ENCODE measurements at places on chromosomes 4 and X.

GRCh38 chr4:61385256-61385655 is 185.1 kb downstream of the ADGRL3 start:
- no peak for DNase-seq

DNA sequence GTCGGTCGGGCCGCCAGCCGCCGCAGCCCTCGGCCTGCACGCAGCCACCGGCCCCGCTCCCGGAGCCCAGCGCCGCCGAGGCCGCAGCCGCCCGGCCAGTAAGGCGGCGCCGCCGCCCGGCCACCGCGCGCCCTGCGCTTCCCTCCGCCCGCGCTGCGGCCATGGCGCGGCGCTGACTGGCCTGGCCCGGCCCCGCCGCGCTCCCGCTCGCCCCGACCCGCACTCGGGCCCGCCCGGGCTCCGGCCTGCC is 213 bp downstream of the NFKB1 start:
- no peak for DNase-seq

- DNase-seq = no peak
Observed at GRCh38 chr4:24686866-24687692, 102.7 kb upstream of the DHX15 start.

GRCh38 chr4:472881-473569 is 25.9 kb downstream of the ZNF721 start:
- DNase-seq = peak; percentile 30

GRCh38 chr4:155544547-155544946 is 122.1 kb upstream of the GUCY1A1 start:
- DNase-seq = no peak

DNA sequence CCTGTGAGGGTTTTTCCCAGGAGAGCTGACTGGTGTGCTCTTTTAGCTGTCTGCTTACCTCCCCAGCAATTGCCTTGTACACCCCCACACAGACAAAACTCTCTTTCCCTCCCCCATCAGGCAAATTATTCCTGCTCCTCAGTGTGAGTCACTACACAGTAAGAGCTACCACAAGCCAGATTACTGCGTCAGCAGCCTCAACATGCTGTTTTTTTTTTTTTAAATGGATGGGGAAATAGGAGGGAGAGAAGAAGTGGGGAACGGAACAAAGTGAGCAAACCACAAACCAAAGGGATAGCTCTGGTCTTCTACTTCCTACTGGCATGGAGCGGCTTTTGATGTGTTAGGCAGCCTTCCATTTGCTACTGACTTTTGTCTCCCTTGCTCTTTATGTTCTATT is 107.5 kb upstream of the ACSL4 start:
- DNase-seq = no peak

DNA sequence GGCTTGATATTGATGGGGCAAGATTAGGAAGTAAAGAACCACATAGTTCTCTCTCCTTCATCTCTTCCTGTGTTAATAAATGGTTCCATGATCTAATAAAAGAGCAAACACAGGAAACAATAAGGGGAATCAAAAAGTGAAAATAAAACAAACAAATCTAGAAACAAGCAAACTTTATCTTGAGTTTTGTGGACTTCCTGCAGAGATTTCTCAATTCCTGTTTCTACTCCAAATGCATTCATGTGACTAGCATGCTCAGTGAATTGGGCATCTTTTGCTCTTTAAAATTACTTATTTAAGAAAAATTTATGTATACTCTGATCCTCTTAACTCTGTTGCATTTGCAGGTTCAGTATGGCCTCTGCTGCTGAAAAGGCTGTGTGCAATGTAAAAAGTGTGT is 682.0 kb downstream of the KCTD8 start:
- DNase-seq = no peak

DNA sequence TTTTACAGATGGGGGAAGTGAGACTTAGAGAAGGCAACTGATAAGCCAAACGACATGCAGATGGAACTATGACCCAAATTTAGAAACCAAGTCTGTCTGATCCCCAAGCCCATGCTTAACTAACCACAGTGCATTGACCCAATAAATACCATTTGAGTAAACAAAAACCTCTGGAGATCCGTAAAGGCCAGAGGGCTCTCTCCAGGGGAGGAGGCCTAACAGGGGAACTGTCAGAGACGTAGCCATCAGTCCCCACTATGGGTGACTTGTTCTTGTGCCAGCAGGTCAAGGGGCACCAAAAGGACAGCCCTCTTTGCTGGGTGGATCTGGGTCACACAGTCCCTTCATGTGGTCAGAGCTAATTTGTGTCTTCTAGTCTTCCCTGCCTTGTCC is 420.2 kb downstream of the BCOR start:
- no peak for DNase-seq

DNA sequence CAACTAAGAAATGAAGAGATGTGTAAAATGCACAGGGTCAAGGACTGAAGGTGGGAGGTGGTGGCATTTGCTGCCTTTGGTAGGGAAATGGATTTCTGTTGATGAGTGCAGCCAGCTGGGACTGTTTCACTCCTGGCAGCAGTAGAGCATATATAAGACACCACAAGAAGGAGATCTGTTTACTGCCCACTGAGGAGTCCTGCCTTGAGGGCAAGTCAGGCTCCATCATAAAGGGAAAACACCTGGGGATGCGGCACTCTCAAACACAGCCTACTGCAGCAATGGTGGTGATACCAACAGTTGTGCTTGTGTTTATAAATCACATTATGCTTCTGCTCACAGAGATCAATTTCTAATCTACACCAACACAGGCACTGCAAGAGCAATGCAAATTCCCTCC is 222.1 kb downstream of the TACR3 start:
- no peak for DNase-seq

DNA sequence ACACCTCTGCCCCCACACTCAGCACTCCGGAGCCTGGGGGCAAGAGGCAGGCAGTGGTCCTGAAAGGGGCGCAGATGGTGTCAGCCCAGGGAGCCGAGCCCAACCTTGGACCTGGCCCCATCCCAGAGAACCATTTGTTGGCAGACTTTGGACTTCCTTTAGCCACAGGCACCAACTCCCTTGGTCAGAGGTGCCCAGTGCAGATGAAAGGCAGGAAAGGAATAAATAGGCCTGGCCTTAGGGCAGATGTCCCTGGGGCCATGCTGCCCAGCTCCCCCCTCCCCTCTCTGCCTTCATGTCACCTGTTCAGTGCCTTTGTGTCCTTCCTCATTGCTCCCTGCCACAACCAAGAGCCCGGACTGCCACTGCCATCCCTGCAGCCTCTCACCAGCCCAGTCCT is 52.8 kb downstream of the SEL1L3 start:
- no peak for DNase-seq

GRCh38 chr4:117478702-117479101 is 393.3 kb upstream of the TRAM1L1 start:
- no peak for DNase-seq

GRCh38 chr4:10118048-10119004 is 1.7 kb upstream of the WDR1 start:
- DNase-seq = no peak

DNA sequence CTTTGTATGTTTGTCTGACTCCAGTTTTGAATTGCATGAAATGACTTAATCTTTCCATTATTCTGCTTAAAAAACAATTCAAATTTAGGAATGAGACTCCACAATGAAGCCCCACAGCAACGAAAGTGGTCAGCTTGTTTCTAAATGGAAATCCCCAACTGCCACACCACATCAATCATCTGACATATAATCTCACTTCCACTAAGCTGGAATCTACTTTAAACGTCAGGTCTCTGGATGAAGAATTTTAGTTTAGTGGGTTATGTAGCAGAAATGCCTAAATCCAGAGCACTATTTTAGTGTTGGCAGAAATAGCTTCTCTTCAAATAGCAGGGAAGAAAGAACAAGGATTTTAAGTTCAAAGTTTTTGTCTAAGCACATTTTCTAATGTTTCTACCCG is 1.7 kb upstream of the BMP2K start:
- no peak for DNase-seq

GRCh38 chrX:148270499-148270898 is 229.9 kb upstream of the AFF2 start:
- DNase-seq = no peak

DNA sequence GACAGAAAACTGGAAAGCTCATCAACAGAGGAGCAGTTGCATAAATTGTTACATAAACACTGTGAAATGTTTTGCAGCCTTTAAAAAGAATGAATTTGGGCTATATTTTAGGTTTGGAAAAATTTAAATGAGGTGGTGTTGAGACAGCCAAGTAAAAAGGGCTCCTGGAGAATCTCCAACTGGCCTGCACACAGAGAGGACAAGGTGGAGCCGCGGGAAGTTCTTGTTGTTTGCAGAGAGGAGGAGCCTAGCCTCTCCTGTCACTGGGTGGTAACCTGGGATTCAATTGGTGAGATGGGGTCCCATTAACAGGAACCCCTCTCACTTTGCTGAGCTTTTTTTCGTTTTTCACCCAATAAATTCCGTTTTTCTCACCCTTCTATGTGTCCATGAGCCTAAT is 13.4 kb downstream of the GIMD1 start:
- DNase-seq = no peak

DNA sequence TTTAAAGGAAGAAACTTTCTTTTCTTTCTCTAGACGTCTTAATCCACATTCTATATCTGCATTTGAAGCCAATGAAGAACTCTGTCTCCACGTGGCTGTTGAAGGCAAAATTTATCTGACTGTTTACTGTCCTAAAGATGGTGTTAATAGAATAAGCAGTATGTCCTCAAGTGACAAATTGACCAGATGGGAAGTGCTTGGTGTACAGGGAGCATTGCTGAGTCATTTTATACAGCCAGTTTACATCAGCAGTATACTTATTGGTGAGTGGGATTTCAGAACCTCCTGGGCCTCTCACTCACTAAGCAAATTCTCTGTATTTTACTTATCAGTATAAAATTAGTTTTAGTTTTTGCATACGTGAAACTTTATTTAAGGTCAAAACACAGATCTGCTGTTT is 33.7 kb downstream of the ADAD1 start:
- DNase-seq = no peak

GRCh38 chrX:65903750-65904149 is 136.1 kb downstream of the VSIG4 start:
- DNase-seq = no peak

DNA sequence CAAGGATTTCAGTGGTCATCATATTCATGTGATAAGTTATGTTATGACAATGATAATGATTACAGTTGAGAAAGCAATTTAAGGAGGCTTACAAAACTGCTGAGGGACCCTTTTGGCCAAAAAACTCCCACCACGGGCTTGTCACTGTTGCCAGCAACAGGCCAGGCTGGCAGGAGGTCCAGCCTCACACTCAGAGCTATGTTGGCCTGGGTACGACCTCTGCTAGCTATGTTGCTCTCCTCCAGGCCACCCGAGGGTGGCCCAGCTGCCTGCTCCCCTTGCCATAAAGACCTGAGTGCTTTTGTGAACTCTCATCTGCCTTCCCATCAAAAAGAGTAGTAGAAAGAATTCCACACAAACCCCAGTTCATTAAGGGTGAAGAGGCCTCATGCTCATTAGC is 52.0 kb downstream of the MID1 start:
- no peak for DNase-seq

DNA sequence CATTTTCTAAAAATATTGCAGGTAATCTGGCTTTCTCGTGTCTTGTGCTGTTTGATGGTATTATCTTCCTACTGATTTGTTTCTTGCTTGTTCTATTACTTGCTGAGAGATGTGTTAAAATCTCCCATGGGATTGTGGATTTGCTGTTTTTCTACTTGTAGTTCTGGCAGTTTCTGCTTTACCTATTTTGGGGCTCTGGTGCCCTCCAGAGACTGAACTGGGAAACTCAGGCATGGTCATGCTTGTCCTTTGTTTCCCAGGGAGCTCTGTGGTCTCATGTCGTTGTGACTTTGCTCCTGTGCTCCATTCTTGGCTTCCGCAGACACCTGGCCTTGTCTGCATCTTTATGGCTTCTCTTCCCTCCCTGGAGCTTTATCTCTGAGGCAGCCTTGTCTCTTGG is 39.5 kb downstream of the NSD2 start:
- no peak for DNase-seq

- DNase-seq = no peak
Observed at GRCh38 chrX:30304866-30305265, 4.3 kb downstream of the NR0B1 start.

- DNase-seq = peak; percentile 19
Observed at GRCh38 chr4:87007528-87008446, 73.0 kb downstream of the AFF1 start.

- DNase-seq = no peak
Observed at GRCh38 chr4:175729665-175730064, 82.4 kb downstream of the GPM6A start.

DNA sequence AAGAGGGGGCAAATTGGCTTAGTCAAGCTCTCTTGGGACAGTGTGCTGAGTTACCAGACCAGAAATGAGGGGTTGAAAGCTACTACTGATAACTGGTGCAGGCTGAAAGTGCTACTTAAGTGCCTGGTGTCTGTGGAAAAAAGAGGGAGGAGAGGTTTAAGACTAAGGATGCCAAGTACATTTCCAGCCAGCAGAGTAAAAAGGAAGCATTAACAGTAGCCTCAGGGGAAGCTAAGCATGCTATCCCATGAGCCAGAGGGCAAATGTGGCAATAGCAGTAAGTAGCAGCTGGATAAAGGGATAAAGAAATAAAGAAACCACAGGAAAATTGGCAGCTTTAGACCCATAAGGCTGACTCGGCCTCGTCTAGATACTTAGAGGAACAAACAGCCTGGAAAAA is 196.3 kb upstream of the MAB21L2 start:
- DNase-seq = no peak

- DNase-seq = no peak
Observed at GRCh38 chrX:120456973-120457372, 12.1 kb downstream of the LAMP2 start.

GRCh38 chr4:176631611-176632010 is 161.1 kb downstream of the VEGFC start:
- DNase-seq = no peak

DNA sequence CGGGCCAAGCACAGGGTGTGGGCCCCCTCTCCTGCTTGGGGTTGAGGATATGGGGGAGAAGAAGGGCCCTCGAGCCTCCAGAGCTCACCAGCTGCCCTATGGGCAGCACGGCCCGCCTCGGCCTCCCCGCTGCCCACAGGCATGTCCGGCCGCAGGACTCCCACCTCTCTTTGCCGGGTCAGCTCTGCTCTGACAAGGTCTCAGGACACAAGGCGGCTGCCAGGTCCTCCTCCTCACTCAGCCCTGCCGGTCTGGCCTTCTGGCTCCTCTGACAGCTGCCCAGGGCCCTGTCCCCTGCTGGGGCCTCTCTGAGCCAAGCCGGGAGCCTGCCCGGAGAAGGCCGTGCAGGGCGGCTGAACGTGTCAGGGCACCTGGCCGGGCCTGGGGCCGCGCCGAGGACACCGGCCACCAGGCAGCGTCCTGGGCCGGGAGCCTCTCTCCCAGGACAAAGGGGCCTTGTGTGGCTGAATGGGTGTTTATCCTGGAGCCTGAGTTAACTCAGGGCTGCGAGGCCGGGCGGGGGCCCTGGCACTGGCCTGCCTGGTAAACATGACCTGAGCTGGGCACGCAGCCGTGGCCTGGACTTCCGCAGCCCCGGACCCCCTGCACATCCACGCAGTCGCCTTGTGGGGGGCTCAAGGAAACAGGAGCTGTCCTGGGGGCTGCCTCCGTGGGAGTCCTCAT is 25.7 kb downstream of the TACC3 start:
- DNase-seq = no peak

Data from activated gamma-delta T cell treated with Interleukin-2 at 50 U/mL for 16 hours (primary cell).